HFFc6 (cell line): ENCODE measurements at places on chromosomes 12 and 14. TPM values are rescaled to one million over a fixed set of nuclear protein-coding genes. Genes with fewer than 3 reads are reported as not detected.

The TMEM233 gene
- total RNA-seq: not detected in 3 replicates

GRCh38 chr12:26786865-26787514 is 46.0 kb downstream of the ITPR2 start:
- no peaks in the 10 kb centered on the region for H3K27me3 ChIP-seq
- H3K4me3 ChIP-seq: peak overlapping the region; percentile 74
- H3K27ac ChIP-seq: peak overlapping the region; percentile 87
- H3K36me3 ChIP-seq: no peaks in the 10 kb centered on the region
- peaks cover 68% of the 10 kb centered on the region for H3K4me1 ChIP-seq

GRCh38 chr12:108724054-108724889 is 7.0 kb downstream of the CORO1C start:
- H3K36me3 ChIP-seq: peaks cover 52% of the 10 kb centered on the region
- peak overlapping the region; percentile 89 for H3K27ac ChIP-seq
- H3K4me1 ChIP-seq: peaks cover 93% of the 10 kb centered on the region
- peak overlapping the region; percentile 77 for H3K4me3 ChIP-seq
- H3K27me3 ChIP-seq: peaks cover 2% of the 10 kb centered on the region; the same call in 1 of the 2 replicates

DNA sequence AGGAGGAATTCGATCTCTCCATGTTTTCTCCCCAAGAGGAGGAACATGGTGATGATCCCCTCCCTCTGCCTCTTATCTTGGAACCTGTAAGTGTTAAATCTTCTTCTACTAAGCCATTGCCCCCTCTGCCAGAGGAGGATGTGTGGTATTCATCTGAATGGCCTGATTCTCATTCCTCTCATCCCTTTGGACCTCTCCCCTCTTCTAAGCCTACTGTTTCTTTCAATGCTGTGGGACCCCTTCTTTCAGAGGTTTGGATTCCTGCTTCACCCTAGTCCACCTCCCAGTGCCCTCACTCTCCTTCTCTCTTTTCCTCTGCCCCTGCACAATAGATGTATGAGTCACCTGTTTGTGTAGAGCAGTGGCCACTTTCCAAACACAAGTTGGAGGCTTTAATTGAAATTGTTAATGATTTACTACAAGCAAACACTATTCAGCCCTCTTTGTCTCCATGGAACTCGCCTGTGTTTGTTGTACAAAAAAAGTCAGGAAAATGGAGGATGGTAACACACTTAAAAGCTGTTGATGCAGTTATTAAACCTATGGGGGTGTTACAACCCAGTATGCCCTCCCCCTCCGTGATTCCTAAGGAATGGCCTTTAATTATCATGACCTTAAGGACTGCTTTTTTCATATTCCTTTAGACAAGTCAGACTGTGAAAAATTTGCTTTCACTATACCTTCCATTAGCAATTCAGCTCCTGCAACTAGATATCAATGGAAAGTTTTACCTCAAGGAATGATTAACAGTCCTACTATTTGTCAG is 192.1 kb upstream of the ALG10B start:
- H3K36me3 ChIP-seq: no peaks in the 10 kb centered on the region
- no peak for DNase-seq
- no peaks in the 10 kb centered on the region; the same call in 1 of the 2 replicates for H3K27me3 ChIP-seq

GRCh38 chr14:104872469-104873341 is 7.6 kb downstream of the CEP170B start:
- H3K27me3 ChIP-seq: peaks cover 11% of the 10 kb centered on the region; the same call in 1 of the 2 replicates
- H3K4me1 ChIP-seq: peaks cover 14% of the 10 kb centered on the region
- H3K4me3 ChIP-seq: no peak overlapping the region; the same call in 1 of the 2 replicates
- peak overlapping the region; percentile 52 for H3K27ac ChIP-seq

DNA sequence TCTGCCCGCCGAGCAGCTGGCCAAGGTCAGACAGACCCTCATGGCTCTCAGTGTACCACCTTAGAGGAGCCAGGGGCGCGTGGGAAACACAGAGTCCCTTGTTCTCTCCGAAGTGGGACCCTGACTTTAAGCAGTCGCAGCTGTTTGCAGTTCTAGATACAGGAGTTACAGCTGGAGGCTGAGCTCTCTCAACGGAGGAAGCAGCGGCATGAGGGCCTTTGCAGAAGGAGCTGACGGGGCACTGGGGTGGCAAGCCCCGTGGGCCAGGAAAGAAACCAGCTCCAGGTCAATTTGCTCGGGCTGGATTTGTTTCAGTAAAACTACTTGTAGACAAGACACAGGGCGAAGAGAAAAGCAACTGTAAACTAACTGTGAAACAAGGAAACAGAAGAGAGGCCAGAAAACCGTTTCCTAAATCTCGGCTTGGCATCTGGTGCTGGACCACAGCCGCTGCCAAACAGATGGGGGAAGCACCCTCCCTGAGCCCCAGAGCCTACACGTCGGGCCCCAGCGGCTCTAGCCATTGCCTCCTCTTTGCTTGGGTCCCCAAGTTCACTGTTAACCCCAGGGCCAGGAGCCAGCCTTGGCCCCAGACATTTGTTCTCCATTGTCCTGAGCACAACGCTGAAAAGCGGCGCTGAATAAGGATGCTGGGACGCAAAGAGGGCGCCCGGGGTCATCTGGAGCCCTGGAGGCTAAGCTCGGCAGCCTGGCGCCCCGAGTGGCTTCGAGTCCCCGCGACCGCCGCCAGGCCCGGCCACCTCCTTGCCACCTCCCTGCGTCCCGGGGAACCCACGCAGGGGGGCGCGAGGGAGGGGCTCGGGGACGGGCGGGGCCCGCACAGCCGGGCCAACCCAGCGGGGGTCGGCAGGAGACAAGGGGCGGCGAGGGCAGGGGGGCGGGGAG is 914 bp upstream of the PACS2 start:
- H3K27ac ChIP-seq: peak overlapping the region; percentile 74
- peaks cover 34% of the 10 kb centered on the region for H3K4me1 ChIP-seq
- no peaks in the 10 kb centered on the region; the same call in 1 of the 2 replicates for H3K27me3 ChIP-seq
- H3K36me3 ChIP-seq: no peaks in the 10 kb centered on the region
- H3K4me3 ChIP-seq: peak overlapping the region; percentile 84
- no peak for DNase-seq

DNA sequence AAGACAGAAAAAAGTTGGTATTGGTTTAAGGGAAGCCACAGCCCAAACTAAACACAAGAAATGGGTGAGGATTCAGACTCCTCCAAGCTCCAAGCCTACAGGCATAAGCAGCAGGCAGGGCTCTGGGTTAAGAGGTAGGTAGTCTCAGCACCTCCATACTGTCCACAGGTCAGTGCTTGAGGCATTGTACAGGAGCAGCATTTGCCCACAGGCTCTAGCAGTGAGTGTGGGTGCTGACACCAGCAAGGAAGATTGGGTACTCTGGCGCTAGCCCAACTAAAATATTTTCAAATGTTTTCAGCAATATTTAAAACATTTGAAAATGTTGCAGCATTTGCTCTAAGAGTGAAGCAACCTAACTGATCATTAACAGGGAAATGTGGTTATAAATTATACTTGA is 33.1 kb downstream of the FERMT2 start:
- peak overlapping the region; percentile 71 for H3K27ac ChIP-seq
- H3K4me1 ChIP-seq: peaks cover 82% of the 10 kb centered on the region
- DNase-seq: no peak

The HOXC11 gene
- 0.08 to 2.1 TPM (median 0.29 TPM) in 3 replicates for total RNA-seq

The WBP11 gene
- total RNA-seq: 50.1 to 61.5 TPM (median 52.2 TPM) in 3 replicates

DNA sequence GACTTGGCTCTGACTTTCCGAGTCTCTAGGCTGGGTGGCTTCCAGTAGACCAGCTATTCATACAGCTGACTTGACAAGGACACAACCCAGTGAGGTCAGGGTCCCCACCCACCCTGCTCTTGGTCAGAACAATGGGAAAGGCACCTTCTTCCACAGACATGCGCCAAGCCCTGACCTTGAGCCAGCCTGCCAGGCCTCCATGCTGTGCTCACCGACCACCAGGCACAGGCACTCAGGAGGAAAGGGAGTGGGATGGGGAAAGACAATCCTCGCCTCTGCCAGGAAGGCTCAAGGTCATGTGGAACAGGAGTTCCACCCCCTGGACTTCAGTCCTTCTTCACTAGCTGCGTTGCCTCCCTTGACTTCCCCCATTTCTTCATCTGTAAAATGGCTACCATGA is 31.4 kb downstream of the GALNT16 start:
- peaks cover 8% of the 10 kb centered on the region for H3K4me1 ChIP-seq
- no peak overlapping the region for H3K4me3 ChIP-seq
- no peaks in the 10 kb centered on the region for H3K36me3 ChIP-seq
- no peak overlapping the region for H3K27ac ChIP-seq
- DNase-seq: no peak

DNA sequence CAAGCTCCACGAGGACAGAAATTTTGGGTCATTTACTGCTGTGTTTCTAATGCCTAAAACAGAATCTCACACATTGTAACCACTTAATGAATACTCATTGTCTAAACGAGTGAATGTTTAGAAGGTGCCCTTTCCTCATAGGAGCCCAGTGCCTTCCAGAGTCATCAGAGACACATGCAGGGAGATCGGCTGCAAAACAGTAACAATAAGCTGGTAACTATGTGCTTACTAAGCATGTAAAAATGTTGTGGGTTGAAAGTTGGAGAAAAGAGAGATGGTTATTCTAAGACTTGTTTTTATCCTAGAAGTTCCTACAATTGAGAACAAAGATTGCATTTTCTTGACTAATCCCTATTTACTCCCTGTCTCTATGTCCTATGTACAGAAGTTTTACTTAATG is 7.4 kb downstream of the TESPA1 start:
- no peak overlapping the region for H3K4me3 ChIP-seq
- H3K36me3 ChIP-seq: no peaks in the 10 kb centered on the region
- H3K27me3 ChIP-seq: peaks cover 9% of the 10 kb centered on the region
- H3K27ac ChIP-seq: peak overlapping the region; percentile 85
- peaks cover 15% of the 10 kb centered on the region for H3K4me1 ChIP-seq
- DNase-seq: peak; percentile 81

DNA sequence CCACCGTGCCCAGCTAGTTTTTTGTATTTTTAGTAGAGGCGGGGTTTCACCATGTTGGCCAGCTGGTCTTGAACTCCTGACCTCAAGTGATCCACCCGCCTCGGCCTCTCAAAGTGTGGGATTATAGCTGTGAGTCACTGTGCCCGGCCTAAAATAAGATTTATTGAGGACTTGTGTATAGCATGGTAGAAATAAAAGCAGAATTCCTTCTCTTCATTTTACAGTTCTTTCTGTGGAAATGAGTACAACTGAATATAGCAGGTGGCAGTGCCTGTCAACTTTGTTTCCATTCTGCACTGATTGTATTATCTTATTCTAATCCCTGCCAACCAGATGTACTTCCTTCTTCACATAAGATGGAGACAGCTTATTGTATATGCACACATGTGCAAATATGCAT is 41.0 kb downstream of the DIP2B start:
- peak overlapping the region; percentile 69 for H3K27ac ChIP-seq
- H3K4me3 ChIP-seq: peak overlapping the region; percentile 8; the same call in 1 of the 2 replicates
- no peaks in the 10 kb centered on the region for H3K36me3 ChIP-seq
- peaks cover 4% of the 10 kb centered on the region; the same call in 1 of the 2 replicates for H3K27me3 ChIP-seq
- peak; percentile 25 for DNase-seq

The EML5 gene
- total RNA-seq: 7.4 and 14.5 TPM in 2 replicates

The PTGER2 gene
- 0.34 and 0.37 TPM in 2 replicates for total RNA-seq

The LMO3 gene
- total RNA-seq: 0.23 to 0.54 TPM in 2 of 3 replicates, not detected in the other
